ENCODE measurements at places on chromosomes 1 and 21.

DNA sequence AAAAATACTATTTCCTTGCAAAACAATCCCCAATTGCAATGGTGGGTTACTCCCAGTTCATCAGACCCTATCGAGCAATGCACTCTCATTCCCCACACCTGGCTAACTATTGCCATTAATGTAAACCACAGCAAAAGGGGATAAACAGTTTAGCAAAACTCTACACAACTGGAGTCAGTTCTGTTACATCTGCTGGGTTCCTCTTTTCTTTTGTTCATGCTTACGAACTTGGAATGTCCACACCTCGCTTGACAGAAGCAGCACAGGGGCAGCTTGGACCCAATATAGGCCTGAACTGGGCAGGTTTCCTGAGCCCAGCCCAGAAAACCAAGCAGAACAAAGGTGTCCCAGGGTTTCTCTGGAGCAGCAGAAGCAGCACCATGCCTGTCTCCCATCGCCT, 57.4 kb downstream of the ADSS2 start:
- no peak for DNase-seq

GRCh38 chr1:201013991-201014815, 9.3 kb downstream of the KIF21B start:
- no peak for DNase-seq

DNA sequence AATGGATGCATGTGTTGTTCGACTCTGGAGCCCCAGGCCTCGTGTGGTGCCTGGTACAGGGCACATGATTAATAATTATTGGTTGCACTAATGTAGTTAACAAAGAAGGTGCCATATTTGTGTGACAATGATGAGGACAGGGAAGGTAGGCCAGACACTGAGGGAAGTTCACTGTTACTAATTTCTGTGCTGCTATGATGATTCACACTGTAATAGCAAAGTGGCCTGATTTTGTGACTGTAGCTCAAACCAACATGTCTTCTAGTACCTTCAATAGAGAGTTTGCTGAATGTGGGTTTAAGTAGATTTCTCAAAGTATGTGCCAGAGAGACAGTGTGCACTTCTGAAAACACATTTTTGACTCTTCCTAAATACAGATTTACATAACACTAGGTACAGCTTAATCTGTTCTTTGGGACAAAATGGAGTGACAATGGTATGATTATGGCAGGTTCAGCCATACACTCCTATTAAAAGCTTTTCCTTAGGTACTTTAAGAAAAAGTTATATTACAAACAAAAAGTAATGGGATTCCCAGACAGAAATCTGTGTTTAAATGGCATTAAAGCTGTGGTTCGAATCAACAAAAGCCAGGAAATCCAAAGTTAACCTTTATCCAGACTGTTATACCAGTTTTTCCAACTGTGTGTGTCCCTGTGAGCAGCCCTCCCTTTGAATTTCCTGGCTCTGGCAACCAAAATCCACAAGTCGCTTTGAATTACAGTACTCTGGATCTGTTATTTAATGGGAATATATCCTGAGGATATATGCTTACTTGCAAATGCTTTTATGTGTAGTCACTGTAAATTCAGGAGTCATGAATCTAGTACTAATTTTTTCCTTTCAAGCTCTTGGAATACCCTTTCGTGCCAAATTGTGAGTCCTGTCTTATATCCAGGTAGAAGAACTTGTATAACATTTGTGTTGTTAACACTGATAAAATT, 277.1 kb upstream of the SGIP1 start:
- DNase-seq = no peak

DNA sequence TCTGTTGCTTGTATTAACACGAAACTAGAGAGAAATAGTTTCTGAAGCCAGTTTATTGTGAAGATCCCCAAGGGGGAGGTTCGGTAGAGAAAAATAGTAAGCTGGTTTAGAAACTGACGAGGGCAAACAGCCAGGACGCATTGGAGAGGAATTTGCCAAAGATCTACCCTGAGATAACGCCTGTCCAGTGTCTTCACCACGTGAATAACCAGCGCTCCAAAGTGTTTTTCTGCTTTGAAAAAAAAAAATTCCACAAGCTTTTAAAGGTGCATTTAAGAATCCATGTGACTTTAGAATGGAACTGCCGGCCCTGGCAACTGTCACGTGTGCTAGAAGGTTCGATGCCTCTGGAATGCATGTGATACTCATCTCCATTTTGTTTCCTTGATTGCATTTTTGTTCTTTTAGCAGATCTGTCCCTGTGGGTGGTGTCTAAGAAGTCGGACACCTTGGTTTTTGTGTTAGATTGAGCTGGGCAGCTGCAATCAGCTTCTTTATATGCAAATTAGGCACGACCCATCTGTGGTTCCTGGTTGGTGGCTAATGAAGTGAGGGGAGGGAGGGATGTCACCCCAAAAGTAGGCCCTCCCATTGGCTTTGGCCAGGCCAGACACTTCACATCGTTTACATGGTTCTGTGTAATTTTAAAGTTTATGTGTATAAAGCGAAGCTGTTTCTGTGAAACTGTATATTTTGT, 1.3 kb upstream of the THAP3 start:
- no peak for DNase-seq

DNA sequence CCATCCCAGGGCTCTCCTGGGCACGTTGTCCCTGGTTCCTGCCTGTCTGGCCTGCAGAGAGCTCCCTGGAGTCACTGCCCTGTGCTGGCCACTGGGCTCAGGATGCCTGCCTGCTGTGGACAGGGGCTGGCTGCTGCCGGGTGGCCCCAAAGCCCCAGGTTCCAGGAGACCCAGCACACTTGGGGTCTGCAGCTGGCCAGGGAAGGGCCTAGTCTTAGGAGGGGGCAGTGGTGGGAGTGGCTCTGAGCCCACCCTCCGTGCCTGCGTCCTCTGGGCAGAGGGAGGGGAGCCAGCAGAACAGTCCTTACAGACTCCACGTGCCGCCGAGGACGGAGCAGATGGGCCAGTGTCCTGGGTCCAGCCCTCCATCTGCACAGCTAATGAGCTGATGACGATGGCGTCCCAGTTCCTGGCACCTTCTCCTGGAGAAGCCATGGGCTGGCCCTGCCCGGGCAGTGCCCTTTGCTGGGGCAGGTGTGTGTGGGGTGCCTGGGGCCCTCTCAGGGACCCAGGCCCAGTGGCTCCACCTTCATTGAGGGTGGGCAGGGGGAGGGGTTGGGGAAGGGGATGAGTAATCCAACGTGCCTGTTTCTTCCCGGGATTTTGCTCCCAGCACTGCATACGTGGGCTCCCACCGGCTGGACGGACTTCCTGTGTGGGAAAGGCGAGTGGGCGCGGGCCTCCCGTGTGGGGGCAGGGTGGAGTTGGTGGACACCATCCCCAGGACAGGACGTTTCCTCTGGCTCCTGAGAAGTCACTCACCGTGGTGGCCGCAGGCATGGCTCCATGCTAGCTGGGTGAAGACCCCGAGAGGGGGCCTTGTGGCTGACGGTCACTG, 6.8 kb upstream of the PLCH2 start:
- DNase-seq = no peak

DNA sequence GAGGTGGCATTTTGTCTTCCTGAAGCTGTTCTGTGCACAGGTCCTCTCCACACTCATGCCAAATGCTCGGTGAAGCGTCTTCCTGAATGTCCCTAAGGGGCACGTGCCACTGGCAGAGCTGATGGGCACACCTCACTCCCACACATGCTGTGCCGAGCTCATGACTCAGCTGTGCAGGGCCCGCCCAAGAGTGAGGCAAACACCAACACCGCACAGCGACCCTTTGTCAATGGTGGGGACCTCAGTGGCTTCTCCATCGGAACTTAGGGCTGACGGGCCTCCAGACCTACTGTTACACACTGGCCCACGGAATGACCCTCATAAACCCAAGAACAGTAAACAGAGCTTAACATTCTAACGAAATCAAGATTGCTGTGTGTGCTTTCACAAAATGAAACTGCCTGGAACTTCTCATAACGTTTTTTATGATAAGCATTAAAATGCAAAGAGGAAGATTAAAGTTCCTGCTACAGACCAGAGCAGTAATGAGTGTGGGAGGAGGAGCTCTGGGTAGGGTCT, 89.3 kb downstream of the SIM2 start:
- DNase-seq = no peak

GRCh38 chr21:29053656-29054055, 19.8 kb downstream of the CCT8 start:
- no peak for DNase-seq

DNA sequence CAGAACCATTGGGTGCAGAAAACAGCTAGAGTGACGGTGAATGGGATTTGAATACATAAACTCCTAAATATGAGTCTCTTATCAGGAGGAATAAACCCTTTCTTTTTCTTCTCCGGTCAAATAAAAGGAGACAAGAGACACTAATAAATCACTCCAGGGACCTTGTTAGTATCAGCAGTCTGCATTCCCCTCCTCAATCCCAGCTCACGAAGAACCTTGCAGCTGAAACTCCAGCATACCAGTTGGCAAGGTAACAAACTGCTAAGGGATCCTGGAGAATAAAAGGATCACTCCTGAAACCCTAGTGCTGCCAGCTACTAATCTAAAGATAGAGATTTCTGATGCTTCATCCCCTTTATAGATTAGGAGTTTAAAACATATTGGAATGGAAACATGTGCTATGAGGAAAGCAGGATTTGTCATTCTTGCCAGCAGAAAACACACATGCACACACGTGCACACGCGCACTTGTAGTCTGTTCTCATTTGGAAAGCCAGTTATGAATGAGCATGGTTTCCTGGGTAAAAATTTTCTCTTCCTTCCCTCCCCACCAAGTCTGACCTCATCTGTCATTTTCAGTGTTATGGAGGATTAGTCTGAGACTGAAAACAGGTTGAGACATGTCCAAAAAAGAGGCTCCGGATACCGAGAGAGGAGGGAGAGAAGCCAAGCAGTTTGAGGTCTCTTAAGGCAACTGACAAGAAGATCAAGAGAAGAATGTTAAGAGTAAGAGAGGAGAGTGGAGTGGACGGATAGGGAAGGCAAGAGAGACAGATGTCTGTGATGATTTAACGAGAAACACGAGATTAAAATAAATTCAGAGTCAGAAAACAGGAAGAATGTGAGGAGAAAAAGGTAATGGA, 10.9 kb downstream of the IER5 start:
- no peak for DNase-seq

GRCh38 chr21:28899744-28900143, 92.9 kb downstream of the LTN1 start:
- no peak for DNase-seq

- DNase-seq = no peak
Measured at GRCh38 chr1:94947437-94947836, 20.5 kb upstream of the CNN3 start.

- DNase-seq = no peak
Measured at GRCh38 chr21:34583926-34584563, 30.9 kb downstream of the RCAN1 start.

GRCh38 chr1:9606948-9607347, 18.2 kb downstream of the TMEM201 start:
- DNase-seq = no peak

- no peak for DNase-seq
Measured at GRCh38 chr1:234686035-234686434, 76.1 kb upstream of the IRF2BP2 start.

- DNase-seq = no peak
Measured at GRCh38 chr1:64315402-64315801, 112.0 kb downstream of the UBE2U start.

DNA sequence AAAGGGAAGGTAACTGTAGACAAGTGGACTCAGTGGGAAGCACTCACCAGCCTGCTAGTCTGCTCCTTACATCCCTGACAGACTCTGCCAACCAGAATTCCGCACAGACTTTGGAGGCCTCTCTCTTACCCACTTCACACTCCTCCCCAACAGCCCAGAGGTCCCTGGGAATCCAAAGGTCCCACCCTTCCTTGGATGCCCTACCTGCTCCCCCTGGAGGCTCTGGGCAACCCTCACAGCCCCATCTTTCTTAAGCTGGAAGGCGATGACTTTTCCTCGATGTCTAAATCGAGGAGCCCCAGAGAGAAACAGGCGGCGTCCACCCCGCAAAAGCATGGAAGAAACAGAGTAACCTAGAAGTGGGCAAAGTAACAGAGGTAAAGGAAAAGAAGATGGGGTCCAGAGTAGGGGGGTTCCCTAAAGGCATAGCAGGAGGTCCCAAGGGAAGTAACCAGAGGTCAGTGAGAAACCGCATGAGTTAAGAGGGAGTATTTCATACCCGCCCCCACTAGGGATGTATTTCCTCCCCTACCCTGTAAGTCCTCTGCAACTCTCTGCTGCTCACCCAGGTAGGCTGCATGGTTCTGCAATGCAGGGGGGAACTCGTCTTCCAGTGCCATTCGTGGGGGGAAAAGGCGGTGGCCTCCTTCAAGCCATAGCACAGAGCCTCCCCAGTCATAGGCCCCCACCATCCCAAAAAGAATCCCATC, 8.4 kb downstream of the ITGA10 start:
- no peak for DNase-seq

DNA sequence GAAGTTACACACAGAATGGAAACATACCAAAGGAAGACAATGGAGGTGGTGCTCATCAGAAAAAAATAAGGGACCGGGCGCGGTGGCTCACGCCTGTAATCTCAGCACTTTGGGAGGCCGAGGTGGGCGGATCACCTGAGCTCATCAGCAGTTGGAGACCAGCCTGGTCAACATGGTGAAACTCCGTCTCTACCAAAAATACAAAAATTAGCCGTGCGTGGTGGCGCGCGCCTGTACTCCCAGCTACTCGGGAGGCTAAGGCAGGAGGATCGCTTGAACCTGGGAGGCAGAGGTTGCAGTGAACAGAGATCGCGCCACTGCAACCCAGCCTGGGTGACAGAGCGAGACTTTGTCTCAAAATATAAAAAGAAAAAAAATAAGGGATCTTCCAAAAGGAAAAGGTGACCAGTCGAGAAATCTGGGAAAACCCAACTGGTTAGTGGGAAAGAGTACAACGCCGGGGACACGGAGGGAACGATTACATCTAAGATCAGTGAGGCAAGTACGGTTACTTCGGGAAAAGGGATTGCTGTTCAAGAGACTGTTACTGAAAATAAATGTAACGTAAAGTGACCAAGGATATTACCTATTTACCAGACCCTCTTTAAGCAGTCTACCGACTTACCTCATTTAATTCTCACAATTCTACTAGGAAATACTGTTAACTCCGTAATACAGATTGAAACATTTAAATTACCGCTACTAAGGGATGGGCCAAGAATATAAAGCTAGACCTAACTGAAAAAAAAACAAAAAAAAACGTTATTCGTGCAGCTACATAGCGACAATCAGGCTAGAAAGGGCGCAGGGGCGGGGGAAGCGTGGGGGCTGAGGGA, 822 bp downstream of the CCT3 start:
- DNase-seq = no peak

DNA sequence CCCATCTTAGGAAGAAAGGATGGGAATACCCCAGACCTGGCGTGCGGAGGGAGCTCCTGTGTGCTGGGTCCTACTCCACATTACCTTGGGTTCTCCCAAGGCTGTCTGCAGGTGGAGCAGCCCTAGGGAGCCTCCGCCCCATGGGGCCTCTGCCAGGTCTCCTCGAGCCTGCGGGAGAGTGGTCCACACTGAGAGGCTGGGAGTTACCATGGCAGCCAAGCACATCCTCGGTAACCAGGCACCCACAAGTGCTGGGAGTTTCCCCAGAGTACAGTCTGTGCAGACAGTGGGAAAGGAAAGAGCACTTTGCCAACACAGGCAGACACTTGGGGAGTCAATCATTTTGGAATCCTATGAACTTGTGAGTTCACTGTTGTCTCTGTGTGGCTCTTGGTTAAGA, 249.4 kb downstream of the DYRK1A start:
- DNase-seq = no peak

- no peak for DNase-seq
Measured at GRCh38 chr1:14648896-14649855, 50.7 kb downstream of the KAZN start.

GRCh38 chr1:22791831-22792347, 81.2 kb downstream of the EPHB2 start:
- no peak for DNase-seq
